ENCODE measurements at places on chromosomes 7 and 10.

DNA sequence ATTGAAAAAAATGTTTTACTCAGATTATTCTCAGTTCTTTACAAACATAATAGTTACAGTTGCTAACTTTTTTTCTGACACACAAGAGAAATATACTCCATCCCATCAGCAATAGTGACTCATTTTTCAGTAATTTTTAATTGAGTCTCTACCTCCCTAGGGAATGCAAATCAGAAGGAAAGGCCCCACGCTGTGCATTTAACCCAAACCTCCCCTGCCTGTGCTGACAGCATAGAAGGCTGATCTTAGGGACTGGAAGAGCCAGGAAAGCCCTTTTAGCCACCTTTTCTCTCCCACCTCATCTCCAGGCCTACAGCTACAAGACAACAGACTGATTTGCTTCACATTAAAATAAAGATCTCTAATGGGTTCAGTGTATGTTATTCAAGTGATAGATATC is 24.7 kb upstream of the PIK3CG start:
- DNase-seq = no peak

DNA sequence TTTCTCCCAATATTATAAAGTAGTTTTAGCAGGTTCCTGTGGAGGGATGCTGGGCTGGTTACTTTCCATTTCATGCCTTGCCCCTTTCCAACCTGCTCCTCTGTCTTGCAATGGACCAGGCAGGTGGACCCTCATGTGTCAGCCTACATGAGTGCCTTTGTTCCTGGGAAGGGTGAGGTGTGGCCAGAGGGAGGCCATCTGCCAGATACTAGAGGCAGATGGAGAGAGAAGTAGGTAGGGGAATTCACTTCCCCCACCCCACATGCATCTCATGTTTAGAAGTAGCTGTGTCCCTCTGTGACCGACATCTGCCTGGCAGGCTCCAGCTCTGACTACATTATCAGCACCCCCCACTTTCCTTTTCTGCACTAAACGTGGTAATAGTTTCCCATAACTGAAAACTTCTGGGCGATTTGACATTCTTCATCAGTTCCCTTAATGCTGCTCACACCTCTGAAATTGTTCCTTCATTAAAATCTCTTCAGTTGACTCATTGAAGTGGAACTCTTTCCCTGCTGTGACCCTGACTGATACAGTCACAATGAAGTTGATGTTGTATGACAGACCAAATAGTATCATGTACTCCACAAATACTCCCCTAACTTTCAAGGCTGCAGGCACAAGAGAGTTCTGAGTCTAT is 396.3 kb upstream of the FZD8 start:
- DNase-seq = peak; percentile 88

GRCh38 chr10:117272195-117273076 is 31.5 kb downstream of the SLC18A2 start:
- no peak for DNase-seq

DNA sequence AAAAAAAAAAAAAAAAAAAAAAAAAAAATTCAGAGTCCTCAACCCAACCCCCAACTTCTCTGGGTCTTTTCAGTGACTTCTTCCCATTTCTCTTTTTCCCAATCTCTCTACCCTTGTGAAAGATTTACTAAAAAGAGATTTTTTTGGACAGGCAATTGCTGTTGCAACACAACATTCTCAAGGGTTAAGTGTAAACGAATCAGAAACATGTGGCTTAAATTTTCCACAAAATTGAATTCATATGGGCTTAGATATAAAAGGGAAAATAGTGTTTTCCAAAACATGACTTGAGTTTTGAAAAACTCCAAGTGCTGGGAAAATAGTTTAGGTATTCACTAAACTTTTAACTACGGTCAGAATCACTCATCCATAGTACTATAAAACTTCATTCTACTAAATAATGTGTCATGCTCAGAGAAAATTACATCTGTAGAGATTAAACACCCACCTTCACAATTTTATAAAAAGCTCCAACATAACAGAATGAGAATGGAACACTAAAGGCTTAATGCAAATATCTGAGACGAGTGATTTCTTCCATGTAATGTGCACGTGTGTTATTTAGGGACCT is 643.1 kb downstream of the PARD3 start:
- no peak for DNase-seq

- DNase-seq = no peak
Measured at GRCh38 chr7:28591041-28591674, 178.8 kb downstream of the CREB5 start.

DNA sequence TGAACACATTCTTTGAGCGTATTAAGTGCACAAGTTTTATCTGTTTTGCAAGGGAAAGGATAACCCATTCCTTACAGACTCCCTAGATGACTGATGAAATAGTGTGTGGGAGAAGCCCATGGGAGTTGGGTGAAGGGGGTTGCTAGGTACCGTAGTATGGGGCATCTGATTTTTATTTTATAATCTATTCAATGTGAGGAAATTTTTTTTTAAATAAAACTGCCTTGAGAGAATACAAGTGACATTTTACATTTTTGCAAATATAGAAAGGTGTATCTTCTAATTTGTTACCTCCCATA is 1.4 kb downstream of the BTAF1 start:
- DNase-seq = no peak

DNA sequence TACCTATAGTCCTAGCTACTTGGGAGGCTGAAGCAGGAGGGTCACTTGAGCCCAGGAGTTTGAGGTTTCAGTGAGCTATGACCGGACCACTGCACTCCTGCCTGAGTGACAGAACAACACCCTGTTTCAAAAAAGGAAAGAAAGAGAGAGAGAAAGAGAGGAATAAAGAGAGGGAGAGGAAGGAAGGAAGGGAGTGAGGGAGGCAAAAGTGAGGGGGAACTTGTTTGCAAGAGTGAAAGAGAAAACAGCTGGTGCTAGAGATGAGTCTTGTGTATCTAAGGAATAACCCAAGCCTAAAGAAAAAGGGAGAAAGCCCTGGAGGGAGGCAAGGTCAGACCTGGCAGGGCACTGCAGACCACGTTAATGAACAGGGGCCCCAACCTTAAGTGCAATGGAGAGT is 4.8 kb upstream of the NT5C2 start:
- DNase-seq = no peak

DNA sequence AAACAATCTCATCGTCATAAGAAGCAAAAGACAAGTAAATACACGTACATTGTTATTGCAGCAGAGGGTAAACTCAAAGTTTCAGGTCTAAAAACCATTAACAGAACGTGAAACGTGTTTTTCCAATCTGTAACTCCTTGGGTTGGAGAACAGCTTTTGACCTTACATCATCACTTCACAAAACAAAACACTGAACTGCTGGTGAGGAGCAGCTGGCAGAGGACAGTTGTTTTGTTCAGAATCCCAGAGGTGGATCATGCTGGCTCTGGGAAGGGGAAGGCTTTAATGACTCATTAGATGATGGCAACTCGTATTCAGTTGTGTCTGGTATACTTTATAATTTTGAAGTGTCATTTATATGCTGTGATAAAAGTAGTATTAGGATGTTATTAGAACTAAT is 923.0 kb upstream of the CELF2 start:
- no peak for DNase-seq

DNA sequence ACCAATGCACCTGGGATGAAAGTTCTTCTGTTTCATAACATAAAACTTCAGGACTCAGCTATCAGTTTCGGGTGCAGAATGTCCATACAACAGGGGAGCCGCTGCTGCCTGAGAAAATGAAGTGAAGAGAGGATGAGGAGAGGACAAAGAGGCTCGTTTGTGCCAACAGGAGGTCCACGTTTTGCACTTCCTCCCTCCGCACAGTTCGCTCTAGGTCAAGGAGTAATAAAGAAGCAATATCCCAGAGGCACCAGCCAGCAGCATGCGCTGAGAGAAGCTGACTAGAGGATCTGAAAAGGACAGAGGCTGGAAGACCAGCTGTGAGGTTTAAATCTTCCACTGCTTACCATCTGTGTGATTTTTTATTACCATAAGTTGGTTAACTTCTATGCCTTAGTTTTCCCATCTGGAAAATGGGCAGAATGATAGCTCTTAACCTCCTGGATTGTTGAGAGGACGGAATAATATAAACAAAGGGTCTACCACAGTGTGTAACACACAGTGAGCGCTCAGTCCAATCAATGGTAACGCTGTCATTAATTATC is 709 bp downstream of the GPAM start:
- no peak for DNase-seq

Measured in NCI-H2171 treated with DMSO at 0.1 percent for 48 hours (cell line).